ENCODE measurements at places on chromosomes 6 and 20.

DNA sequence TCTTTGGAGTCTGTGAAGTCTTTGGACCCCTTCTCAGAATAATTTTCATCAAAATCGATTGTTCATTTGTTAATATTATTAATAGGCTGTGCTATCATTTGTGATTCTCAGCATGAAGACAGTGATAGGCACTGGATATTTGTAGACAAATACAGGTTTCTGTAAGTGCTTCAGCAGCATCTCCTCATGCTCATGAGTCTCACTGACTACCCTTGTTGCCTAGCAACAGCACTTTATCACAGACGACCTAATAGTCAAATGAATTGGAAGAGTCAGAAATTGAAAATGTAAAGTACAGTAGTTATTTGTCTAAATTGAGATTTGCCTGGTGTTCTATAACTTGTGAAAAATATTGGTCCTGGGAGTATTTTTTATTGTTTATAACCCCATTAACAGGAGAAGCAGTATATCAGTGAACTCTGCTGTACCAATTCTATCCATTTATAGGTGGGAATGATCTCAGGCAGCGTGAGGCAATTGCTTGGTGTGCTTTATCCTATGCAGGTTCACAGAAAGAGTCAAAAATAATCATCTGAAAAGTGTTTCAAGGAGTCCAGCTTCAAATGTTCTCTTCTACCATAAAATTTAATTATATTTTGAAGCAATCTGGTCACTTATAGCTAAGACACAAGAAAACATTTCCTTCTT lies 684.6 kb downstream of the RFPL4B start:
- DNase-seq, result no peak

- DNase-seq, result no peak
These were observed 8.8 kb downstream of the SLC17A2 start for GRCh38 chr6:25921525-25922203.

GRCh38 chr6:29553268-29554057 lies 6.1 kb downstream of the UBD start:
- peak; percentile 27 for DNase-seq

GRCh38 chr20:12331236-12331635 lies 413.5 kb downstream of the BTBD3 start:
- DNase-seq, result no peak

- no peak for DNase-seq
These were observed 103.3 kb downstream of the ANKS1A start for GRCh38 chr6:34992376-34992775.

- no peak for DNase-seq
These were observed 75.4 kb upstream of the SPACA1 start for GRCh38 chr6:87972279-87972678.

GRCh38 chr20:20956513-20956931 lies 149.6 kb downstream of the LINC00237 start:
- DNase-seq, result no peak
